ENCODE measurements at places on chromosomes 2 and 18. TPM values are rescaled to one million over a fixed set of nuclear protein-coding genes. Genes with fewer than 3 reads are reported as not detected.

The RNF152 gene
- 2.2 TPM for total RNA-seq

DNA sequence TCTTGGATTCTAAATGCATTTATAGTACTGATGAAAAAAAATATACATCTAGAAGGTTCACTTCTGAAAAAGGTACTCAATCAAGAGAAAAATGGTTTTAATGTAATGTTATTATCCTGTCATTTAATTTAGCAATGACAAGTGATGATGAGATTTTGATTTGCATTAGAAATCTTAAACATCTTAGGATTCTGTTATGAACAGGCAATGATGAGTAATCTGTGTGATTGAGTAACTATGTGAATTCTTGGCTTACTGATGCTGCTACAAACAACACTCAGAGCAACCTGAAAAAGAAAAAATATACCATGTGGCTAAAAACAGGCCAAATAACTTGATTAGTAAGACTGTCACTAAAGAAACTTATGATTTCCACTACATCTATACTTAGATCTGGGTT, 30.1 kb downstream of the RBKS start:
- no peaks in the 10 kb centered on the region for H3K36me3 ChIP-seq
- DNase-seq = no peak
- 0 out of 2 replicates have a peak, but pooled peaks cover 5% of the 10 kb centered on the region for H3K27me3 ChIP-seq
- H3K4me1 ChIP-seq = no peaks in the 10 kb centered on the region
- no peak overlapping the region for H3K4me3 ChIP-seq

The DSC2 gene
- total RNA-seq = 39.7 TPM

DNA sequence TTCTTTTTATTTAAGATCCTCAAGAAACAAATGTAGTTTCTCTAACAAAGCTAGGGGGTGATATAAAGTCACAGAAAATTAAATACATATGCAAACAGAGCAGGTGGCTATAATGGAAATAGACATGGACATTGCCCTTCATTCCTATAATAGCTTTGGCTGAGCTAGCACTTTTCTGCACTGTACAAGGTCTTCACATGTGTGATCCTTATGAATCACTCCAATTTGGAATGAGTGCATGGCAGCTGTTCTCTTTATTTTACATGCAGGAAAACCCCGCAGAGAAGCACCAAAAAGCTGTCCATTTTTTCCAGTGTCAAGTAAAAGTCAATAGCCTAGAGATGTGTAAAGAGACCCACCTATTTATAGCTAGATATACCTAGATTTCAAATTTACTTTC, 747.4 kb upstream of the SLC8A1 start:
- no peak overlapping the region for H3K4me3 ChIP-seq
- no peaks in the 10 kb centered on the region for H3K4me1 ChIP-seq
- no peak for DNase-seq
- no peaks in the 10 kb centered on the region for H3K27me3 ChIP-seq

The CAVIN2 gene
- total RNA-seq = not detected

DNA sequence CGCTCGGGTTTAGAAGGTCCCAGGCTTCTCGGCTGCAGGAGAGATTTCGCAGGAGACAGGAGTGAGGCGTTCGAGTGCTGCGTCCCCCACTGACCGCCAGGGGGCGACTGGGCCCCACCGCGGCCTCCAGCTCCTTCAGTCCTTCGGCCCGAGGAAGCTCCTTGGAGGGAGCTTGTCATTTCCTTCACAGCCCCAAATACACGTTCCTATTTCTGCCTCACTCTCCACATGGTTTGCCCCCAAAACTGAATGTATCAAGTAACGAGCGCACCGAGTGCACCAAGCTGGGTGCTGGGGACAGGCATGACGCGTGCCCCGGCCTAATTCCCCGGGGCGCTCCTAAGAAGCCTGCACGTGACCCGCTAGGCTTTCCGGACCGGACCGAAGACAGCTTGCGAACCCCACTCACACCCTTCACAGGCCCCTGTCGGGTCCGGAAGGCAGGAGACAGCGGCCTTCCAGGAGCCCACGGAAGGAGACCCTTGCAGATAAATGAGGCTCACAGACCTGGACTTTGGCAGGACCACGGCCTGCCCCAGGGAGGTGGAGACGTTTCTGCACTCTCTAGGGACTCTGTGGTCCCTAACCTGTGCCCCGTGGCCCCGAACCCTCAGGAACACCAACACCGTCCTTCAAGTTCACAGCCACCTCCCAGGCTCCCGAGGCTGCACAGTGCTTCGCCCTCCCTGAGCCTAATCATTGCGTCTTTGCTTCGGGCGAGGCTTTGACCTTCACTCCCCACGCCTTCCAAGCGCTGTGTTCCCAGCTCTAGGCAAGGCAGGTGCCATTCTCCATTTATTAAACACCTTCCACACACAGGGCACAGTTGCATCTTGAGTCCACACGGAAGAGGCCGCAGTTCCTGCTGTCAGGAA, 13.0 kb upstream of the FAHD2A start:
- H3K27ac ChIP-seq = no peak overlapping the region
- no peak overlapping the region for H3K4me3 ChIP-seq
- peak; percentile 89 for DNase-seq
- H3K4me1 ChIP-seq = no peaks in the 10 kb centered on the region
- H3K36me3 ChIP-seq = no peaks in the 10 kb centered on the region
- no peaks in the 10 kb centered on the region for H3K27me3 ChIP-seq

DNA sequence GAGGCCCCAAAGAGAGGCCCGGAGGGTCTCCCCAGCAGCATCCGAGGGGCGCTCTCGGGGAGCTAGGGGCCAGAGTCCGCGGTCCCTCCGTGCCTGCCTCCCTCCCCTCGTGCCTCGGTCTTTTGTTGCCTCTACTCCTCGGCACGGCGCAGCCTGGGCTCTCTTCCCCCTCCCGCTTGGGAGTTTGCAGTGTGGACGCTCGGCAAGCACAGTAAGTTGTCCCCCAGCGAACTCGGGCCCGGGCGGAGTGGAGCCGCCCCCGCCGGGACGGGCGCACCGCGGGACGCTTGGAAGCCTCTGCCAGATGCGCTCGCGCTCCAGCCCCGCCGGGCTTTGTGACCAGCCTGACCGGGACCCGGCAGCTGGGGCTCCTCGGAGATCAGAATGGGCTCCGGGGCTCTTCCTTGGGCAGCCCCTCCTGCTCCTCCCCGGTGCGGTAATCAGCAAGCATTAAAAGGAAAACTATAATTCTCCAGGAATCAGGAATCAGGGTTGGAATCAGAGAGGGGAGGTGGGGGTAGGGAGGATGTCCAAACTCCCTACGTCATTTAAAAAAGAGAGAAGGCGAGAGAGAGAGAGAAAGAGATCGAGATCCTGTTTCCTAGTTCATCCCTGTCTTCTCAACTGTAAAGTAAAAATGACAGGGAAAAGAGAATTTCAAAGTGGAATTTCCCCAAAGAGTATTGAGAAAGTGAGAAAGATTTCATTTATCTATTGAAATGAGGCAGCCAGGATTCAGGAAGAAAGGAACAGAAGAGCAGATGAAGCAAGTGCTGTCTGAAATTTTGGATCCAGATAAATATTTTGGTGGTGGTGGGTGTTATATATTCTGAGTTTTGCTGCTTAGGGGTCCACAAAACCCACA, 786 bp upstream of the TMEM200C start:
- DNase-seq = peak; percentile 80
- H3K4me1 ChIP-seq = peaks cover 21% of the 10 kb centered on the region
- H3K36me3 ChIP-seq = no peaks in the 10 kb centered on the region
- peak overlapping the region; percentile 83 for H3K27ac ChIP-seq

- no peak for DNase-seq
- H3K27me3 ChIP-seq = no peaks in the 10 kb centered on the region
- no peaks in the 10 kb centered on the region for H3K36me3 ChIP-seq
- no peak overlapping the region for H3K27ac ChIP-seq
- H3K4me1 ChIP-seq = no peaks in the 10 kb centered on the region
- H3K4me3 ChIP-seq = no peak overlapping the region
These were observed 24.7 kb downstream of the ATAD2B start for GRCh38 chr2:23901966-23902846.

- H3K27ac ChIP-seq = no peak overlapping the region
- H3K4me1 ChIP-seq = no peaks in the 10 kb centered on the region
- H3K27me3 ChIP-seq = no peaks in the 10 kb centered on the region
- no peaks in the 10 kb centered on the region for H3K36me3 ChIP-seq
These were observed 11.7 kb downstream of the AGPS start for GRCh38 chr2:177404243-177404642.

The DNAH6 gene
- 0.31 TPM for total RNA-seq

The PCARE gene
- total RNA-seq = not detected

All from H1 (cell line).